ENCODE measurements at places on chromosomes 4 and X.

DNA sequence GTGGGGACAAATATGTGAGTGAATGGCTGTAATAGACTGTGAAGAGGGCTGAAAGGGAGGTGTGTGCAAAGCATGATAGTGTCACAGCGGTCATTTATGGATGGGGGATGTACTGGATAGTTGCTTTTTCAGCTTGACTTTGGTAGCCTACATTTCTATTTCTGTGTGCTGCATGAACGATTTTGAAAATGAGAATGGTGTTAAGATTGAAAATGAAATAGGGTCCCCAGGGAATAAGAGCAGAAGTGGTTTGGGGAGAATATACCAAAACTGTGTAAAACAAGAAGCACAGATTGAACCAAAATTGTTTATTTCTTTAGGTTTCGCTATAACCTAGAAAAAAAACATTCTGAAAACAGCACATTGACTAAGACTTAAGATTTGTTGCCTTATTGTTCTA, 58.8 kb upstream of the CLNK start:
- no peak for ATAC-seq

- ATAC-seq = no peak
Measured at GRCh38 chr4:57124145-57124544, 14.0 kb upstream of the IGFBP7 start.

- no peak for ATAC-seq
Measured at GRCh38 chrX:69218407-69218997, 53.2 kb upstream of the PJA1 start.

GRCh38 chrX:2488621-2489285, 12.0 kb downstream of the DHRSX start:
- no peak for ATAC-seq

- ATAC-seq = no peak
Measured at GRCh38 chr4:53547983-53548382, 43.3 kb downstream of the LNX1 start.

- no peak for ATAC-seq
Measured at GRCh38 chr4:169657470-169658107, 37.2 kb downstream of the CLCN3 start.

DNA sequence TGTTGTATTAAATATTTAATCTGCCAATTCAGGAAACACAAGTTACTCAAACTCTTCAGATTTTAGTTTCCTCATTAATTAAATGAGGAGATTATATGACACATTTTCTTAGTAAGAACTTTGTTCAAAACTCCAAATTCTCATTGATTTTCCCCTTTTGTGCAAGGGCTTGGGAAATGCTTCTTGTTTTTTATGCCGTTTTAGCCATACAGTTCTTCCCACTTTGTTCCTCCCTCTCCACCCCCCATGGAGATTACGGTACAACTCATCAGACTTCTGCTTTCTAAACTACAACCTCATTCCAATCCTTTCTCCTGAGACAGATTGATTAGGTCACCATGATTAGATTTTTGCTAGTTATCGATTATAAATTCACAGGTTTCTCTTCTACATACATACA, 10.9 kb upstream of the BBS7 start:
- ATAC-seq = no peak

GRCh38 chr4:124833831-124834505, 121.4 kb upstream of the ANKRD50 start:
- ATAC-seq = no peak

- ATAC-seq = no peak
Measured at GRCh38 chr4:13920901-13921300, 293.4 kb upstream of the BOD1L1 start.
